ENCODE measurements at places on chromosomes 12 and 14.

GRCh38 chr14:71758229-71758951, 173.8 kb upstream of the RGS6 start:
- DNase-seq: no peak

GRCh38 chr12:95976416-95976832, 19.7 kb downstream of the HAL start:
- DNase-seq: no peak

- DNase-seq: no peak
Observed at GRCh38 chr12:26058308-26058707, 66.5 kb downstream of the BHLHE41 start.

DNA sequence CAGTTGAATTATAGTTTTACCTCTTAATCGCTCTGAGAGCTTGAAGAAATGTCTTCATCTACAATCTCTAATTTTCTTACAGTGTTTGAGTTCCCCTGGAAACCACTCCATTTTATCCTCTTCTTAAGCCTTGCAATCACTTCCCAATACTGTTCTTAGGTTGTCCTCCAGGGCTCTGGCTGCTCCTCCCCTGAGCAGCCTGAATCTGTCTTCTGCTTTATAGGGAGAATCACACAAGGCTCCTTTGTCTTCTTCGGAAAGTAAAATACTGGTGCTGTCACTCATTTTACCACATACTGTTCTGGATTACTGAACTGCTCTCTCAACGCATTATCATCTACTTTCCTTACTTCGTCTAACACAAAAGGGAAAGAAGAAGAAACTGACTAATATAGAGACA, 133.7 kb downstream of the MDGA2 start:
- DNase-seq: no peak

GRCh38 chr12:118033323-118033722, 16.8 kb downstream of the RFC5 start:
- DNase-seq: no peak

- no peak for DNase-seq
Observed at GRCh38 chr14:101105045-101105444, 201.5 kb upstream of the RTL1 start.

- DNase-seq: no peak
Observed at GRCh38 chr12:127178463-127178862, 1088.5 kb upstream of the TMEM132C start.

GRCh38 chr12:52645982-52646381, 6.0 kb downstream of the KRT2 start:
- DNase-seq: no peak

GRCh38 chr12:111840807-111841206, 1.2 kb upstream of the MAPKAPK5 start:
- no peak for DNase-seq

GRCh38 chr14:96177766-96178375, 26.8 kb upstream of the BDKRB2 start:
- DNase-seq: no peak

DNA sequence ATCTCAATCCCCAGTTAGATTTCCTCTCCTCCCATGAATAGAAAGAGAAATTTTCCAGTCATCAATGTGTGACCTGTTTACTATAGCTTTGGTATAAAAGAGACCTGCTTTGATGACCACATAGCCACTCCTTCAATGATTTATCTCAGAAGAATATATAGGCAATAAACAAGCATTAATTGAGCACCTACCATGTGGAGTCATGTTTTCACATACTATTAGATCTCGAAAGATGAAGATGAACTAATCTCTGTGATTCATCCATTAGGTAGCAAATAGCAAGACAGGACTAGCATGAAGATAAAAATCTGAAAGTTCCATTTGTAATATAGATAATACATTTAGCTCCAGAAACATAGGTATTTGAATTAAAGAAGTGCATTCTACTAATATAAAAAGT, 40.5 kb downstream of the SLCO1A2 start:
- DNase-seq: no peak

DNA sequence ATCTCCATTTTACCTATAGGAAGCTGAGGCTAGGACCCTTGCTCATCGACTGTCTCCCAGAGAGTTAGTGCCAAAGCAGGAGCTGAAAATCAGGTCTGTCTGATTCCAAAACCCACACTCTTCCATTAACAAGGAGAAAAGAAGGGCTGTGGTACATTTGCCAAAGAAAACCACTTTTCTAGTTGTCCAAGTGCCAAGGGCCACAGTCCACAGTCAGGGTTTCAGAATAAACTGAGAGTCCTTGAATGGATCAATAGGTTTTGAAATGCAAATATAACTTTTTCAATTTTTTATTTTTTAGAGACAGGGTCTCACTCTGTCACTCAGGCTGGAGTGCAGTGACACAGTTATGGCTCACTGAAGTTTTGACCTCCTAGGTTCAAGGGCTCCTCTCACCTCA, 55.4 kb upstream of the ZFP36L1 start:
- no peak for DNase-seq

DNA sequence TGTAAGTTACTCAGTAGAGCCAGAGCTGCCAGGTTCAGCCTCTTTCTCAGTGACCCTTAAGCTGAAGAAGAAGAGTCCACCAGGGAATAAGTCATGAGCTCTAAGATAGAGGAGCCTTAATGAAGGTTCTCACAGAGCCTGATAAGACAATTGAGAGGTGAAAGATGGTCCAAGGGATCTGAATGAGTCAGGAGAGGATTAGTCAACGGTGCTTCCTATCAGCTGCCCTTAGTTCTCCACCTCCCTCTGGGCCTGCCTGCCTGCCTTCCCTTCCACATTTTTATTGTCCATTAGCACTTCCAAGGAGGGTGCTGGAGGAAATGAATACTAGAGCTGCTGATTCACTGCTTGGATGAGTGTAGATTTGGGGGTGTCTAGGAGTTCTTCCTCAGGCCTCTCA, 161.7 kb upstream of the RMST start:
- no peak for DNase-seq

GRCh38 chr12:67390273-67390672, 121.1 kb downstream of the CAND1 start:
- DNase-seq: no peak

DNA sequence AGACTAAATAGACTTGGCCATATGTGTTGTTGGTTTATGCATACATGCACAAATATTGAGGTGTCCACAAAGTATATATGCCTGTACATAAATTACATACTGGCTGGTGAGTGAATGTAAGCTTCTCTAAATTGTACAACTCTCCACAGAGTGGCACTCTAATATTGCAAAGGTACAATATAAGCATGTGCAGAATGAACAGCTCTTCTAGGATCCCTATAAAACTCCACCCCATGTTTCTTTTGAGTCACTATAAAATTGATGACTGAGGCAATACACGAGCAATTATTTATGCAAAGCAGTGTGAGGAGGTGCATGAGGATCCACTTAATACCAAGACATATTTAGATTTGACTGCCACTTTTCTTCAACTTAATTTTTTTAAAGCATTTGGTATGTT, 172.2 kb downstream of the NAV3 start:
- peak; percentile 27 for DNase-seq

DNA sequence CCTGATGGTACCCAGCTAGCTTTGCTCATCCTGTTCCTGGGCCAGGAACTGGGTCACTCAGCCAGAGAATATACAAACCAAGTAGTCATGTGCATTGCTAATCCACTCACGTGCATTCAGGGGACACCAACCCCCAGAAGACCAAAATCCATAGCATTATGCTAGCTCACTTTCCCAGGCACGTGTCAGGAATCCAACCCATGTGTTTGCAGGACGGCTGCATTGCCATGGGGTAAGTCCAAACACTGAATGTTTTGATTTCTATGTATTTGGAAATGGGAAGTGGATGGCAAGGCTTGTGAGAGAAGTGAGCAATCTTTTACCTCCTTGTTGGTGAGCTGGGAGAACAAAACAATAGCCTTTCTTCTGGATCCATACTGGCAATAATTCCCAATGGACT, 87.1 kb upstream of the FOXN3 start:
- no peak for DNase-seq

DNA sequence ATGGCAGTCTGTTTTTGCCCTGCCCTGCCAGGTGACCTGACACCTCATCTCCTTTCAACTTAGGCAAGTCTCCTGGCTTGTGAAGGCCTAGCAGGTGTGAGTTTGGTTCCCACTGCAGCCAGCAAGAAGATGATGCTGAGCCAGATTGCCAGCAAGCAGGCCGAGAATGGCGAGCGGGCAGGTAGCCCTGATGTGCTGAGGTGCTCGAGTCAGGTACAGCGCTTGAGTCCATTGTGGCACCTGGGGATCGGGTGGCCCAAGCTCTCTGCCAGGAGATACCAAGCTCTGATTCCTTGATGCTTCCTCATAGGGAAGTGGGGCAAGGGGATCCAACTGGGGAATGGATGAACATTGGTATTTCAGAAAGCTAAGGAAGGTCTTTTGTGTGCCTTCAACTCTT, 4.1 kb upstream of the CSAD start:
- no peak for DNase-seq

GRCh38 chr12:68581926-68582325, 28.8 kb upstream of the RAP1B start:
- DNase-seq: no peak

GRCh38 chr12:98317939-98318899, 197.2 kb upstream of the TMPO start:
- DNase-seq: no peak

GRCh38 chr12:66232263-66232662, 43.2 kb downstream of the IRAK3 start:
- DNase-seq: no peak

- no peak for DNase-seq
Observed at GRCh38 chr12:41512497-41512896, 324.4 kb downstream of the PDZRN4 start.

Measured in NCI-H446 treated with DMSO at 0.1 percent for 48 hours (cell line).